Gastroesophageal sphincter (tissue), 4 donors: ENCODE measurements at places on chromosomes 11 and 22.

DNA sequence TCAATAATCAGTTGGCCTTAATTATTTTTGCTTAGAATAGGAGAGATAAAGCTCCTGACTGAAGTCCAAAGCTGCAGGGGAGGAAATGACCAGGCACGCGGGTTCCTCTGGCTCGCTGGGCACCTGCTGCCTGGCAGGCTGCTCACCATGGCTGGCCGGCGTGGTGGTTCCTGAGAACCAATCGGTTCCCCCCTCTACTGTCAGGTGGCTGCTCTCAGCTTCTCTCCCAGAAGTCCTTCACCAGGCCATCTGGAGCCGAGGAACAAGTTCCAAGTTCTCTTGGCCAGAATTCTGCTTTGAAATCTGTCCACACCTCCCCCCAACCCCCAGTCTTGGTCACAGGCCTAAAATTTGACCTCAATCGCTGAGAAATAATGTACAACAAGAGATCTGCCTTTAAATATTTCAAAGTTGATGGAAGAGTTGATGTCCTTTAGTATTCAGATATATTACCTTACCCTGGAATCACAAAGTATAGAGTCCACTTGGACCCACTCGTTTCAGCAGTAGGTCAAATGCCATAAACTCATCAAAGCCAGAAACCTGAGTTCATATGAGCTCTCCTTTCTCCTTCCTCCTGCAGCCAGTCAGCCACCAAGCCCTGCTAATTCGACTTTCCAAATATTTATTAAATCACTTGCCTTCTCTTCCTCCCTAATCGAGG, 25.2 kb downstream of the EXPH5 start:
- no peak for ATAC-seq
- H3K36me3 ChIP-seq = no peaks in the 10 kb centered on the region
- H3K27me3 ChIP-seq = no peaks in the 10 kb centered on the region
- no peak overlapping the region for H3K27ac ChIP-seq
- no peaks in the 10 kb centered on the region for H3K4me1 ChIP-seq

GRCh38 chr11:105953886-105954285, 68.2 kb downstream of the MSANTD4 start:
- no peaks in the 10 kb centered on the region for H3K27me3 ChIP-seq
- H3K36me3 ChIP-seq = no peaks in the 10 kb centered on the region
- H3K4me1 ChIP-seq = no peaks in the 10 kb centered on the region
- no peak overlapping the region for H3K27ac ChIP-seq
- H3K4me3 ChIP-seq = no peak overlapping the region

DNA sequence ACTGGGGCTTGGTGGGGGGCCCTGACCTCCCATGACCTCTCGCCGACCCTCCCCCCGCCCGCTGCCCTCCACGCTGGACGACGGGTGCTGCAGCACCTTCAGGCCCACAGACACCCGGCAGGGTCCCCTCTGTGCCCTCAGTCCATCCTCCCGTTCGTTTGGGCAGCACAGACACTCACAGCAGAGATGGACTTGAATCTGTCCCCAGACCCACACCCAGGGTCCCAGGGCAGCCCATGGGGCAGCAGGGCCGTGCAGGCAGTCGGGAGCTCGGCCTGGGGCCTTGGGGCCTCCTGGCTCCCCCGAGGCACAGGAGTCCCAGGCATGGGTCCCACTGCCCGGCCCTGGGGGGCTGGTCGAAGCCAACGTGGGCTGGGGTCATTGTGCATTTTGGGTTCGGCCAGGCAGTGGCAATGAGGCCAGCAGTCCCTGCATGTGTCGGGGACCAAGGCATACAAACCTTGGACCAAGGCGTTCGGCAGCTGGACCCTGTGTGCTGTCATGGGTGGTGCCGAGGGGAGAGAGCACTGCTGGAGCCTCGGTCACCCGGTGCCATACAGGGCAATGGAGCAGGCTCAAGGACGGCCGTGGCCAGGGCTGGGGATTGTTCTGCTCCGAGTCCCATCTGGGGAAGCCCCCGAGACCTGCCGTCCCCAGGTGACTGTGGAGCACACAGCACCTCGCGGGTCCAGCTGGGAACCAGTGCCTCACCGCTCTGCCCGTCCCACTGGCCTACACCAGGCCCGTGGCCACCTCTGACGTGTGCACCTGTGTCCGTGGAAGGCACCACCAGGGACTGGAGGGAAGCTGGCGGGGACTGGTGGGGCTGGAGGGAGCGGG, 19.3 kb upstream of the BRSK2 start:
- H3K4me3 ChIP-seq = no peak overlapping the region
- no peaks in the 10 kb centered on the region for H3K36me3 ChIP-seq
- H3K27ac ChIP-seq = no peak overlapping the region
- H3K27me3 ChIP-seq = peaks cover 53% of the 10 kb centered on the region
- no peaks in the 10 kb centered on the region for H3K4me1 ChIP-seq

DNA sequence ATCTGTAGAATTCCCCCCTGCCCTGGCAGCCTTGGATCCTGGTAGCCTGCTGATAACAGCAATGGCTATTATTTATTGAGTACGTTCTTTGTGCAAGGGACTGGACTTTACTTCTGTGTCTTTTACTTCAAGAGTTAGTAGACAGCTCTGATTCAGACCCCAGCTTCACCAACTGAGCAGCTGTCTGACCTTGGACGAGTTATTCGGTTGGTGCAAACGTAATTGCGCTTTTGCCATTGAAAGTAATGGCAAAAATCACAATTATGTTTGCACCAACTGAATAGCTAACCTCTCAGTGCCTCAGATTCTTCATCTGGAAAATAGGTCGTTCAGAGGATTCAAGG, 108.9 kb downstream of the TIMP3 start:
- no peaks in the 10 kb centered on the region for H3K36me3 ChIP-seq
- no peaks in the 10 kb centered on the region for H3K27me3 ChIP-seq
- no peak for ATAC-seq

DNA sequence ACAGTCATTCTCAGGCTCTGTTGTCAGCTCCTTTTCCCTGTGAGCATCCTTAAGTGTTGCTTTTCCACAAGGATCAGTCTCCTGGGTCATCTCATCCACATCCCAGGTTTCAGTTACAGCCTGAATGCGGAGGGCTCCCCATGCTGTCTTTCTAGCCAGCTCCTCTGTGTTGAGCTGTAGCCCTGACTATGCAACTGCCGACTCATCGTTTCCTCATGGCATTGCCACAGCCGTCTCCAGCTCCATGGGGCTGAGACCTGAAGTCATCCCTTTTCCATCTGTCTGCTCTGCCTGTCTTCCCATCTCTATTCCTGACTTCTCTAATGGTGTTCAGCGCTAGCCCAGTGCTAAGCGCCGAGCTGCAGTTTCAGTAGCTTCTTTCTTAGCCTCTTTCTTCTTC, 11.8 kb downstream of the SAMM50 start:
- no peak overlapping the region for H3K27ac ChIP-seq
- H3K36me3 ChIP-seq = peaks cover 90% of the 10 kb centered on the region
- H3K27me3 ChIP-seq = no peaks in the 10 kb centered on the region
- H3K4me3 ChIP-seq = no peak overlapping the region
- H3K4me1 ChIP-seq = no peaks in the 10 kb centered on the region
